Stimulated activated CD4-positive, alpha-beta T cell treated with anti-CD3 and anti-CD28 coated beads, Interleukin-4, amount 100 ng/mL, for 24 hours (primary cell): ENCODE measurements at places on chromosomes 12 and 14.
A peak's percentile ranks its signal among the peaks of the same experiment; 100 is the strongest.

DNA sequence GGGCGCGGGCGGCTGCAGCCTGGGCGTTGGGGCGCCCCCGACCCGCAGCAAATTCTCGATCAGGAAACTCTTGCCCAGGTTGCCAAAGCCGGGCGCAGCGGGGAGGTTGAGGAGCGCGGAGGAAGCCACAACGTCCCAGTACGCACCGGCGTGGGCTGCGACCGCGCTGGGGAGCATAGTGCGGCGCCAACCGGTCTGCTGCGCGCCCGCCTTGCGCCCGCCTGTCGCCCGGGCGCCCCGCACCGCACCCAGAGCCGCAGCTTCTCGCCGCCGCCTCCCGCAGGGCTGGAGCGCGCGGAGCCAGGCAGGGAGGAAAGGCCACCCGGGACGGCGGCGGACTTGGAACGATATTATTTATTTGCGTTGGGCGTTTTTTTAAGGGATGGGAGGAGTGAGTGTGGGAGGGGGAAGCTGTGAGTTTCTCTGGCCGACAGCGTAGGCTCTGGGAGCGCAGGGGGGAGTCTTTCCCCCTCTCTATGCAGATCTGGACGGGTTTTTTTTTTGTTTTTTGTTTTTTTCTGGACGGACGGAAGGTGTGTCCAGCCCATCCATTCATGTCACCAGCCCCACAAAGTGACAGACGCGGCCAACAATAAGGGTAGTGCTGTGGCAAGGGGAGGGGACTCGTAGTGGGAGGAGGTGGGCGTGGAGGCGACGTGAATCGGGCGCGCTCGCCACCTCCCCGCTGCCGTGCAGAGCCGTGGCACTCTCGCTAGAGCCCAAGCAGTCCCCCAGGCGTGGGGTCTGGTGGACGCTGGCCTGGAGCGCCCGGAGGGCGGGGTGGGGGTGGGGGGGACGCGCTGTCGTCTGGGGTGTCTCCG is at the start of gene DBX2:
Gene DBX2, minus strand, starts transcription at position 349 of the 821 bp plus-strand sequence. Its CDS starts 172 bp downstream, at position 177.
- DNase-seq, result no peak

- DNase-seq, result peak; percentile 27
These were observed 48.7 kb downstream of the NEUROD4 start for GRCh38 chr12:55068416-55069010.

GRCh38 chr12:29416748-29417147 is 35.8 kb upstream of the ERGIC2 start:
- DNase-seq, result no peak

DNA sequence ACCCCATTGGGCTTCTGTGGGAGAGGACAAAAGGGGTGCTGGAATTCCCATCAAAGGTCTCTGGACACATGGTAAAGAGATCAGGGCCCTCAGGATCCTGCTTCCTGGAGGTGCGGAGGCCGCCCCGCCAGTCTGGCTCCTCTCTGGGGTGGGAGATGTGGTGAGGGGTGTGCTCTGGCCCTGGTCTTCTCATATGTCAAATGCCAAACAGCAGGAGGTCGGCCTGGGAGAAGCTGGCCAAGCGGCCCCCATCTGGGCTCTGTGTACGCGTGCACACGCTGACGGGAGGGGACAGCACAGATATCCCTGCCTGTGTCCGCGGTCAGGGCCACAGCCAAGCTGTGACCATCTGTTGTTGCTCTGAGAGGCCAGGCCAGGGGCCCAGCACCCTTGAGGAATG is 14.1 kb downstream of the FIGNL2 start:
- DNase-seq, result no peak

GRCh38 chr14:63991833-63992232 is 139.0 kb downstream of the SYNE2 start:
- DNase-seq, result no peak

DNA sequence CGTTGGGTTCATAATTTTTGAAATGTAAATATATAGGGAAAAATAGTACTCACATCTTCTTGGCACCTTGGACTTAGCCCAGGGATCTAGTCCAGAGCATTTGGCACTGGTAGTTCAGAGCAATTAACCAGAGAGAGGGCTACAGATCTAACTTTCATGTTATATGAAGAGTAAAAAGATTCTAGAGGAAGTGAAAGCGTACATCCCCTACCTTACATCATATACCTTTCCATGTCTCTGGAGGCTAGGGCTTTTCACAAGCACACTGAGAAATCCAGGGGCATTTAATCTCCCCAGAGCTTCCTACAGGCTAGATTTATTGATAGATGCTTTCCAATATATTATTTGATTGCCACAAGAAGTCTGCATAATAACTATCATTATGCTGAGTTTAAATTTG is 687.5 kb upstream of the FBXO33 start:
- no peak for DNase-seq

GRCh38 chr12:130658145-130658911 is 57.8 kb downstream of the RIMBP2 start:
- no peak for DNase-seq

DNA sequence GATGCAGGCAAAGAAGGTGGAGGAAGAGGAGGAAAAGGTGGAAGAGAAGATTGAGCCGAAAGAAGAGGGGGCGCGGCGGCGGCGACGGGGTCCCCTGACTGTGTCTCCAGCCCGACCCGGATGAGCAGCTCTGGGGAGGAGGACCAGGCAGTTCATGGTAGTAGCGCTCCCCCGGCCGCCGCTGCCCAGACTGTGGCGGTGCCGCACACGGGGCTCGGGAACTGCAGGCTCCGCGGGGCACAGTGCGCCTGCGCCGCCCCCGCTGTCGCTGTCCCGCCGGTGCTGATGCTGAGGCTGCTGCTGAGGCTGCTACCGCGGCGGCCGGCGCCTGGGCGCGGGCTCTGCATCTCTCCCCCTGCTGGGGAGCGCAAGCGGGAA is at the start of gene KCNH5:
Gene KCNH5, minus strand, starts transcription at position 225 of the 378 bp plus-strand sequence. CDS start 272 bp downstream, outside the sequence.
- DNase-seq, result peak; percentile 3

DNA sequence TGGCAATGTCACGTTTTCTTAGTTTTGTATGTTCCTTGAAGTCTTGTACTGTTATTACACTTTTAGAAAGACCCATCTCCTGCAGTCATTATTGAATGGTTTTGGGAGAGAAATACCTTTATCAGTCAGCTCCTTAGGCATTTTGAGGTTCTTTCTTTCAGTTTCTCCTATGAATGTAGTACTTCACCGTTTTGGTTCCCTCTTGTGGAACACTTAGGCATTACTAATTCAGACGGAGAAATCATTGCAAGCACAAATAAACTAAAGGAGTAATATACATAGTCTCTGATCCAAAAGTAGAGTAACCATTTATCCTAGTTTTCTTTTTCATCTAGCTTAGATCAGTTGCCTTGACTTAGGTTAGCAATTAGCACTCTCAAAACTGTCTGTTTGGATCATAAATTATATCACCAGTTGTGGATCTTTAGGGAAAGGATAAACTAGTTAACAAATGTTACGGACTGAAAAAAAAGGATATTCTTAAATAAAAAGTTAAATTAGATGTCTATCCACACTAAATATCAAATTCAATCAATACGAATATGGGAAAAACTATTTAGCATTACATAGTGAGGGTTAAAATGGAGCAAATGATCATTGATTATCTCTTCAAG is 1538.3 kb upstream of the SEL1L start:
- DNase-seq, result no peak

DNA sequence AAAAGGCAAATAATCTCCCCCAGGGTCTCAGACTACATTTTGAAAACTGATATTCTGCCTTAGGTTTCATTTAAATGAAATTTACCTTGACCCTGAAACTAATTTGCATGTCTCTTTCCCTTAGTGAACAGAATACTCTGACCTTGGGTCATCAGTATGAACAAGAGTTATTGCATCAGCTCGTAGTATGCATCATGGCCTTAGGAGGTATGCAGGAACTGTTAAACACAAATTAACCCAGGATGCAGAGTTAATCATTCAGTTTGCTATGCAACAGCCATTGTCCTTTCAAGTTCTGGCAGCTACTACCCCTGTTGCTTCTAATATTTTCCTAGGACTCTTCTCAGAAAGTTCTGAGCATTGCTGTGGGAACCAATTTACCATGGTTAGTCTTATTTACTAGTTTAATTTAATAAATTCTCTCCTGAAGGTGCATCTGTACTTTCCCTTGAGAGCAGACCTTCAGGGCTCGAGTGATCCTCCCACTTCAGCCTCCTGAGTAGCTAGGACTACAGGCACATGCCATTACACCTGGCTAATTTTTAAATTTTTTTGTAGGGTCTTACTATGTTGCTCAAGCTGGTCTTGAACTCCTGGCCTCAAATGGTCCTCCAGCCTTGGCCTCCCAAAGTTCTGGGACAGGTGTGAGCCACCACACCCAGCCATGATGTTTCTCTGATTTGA is 126.7 kb downstream of the TTC6 start:
- DNase-seq, result no peak

DNA sequence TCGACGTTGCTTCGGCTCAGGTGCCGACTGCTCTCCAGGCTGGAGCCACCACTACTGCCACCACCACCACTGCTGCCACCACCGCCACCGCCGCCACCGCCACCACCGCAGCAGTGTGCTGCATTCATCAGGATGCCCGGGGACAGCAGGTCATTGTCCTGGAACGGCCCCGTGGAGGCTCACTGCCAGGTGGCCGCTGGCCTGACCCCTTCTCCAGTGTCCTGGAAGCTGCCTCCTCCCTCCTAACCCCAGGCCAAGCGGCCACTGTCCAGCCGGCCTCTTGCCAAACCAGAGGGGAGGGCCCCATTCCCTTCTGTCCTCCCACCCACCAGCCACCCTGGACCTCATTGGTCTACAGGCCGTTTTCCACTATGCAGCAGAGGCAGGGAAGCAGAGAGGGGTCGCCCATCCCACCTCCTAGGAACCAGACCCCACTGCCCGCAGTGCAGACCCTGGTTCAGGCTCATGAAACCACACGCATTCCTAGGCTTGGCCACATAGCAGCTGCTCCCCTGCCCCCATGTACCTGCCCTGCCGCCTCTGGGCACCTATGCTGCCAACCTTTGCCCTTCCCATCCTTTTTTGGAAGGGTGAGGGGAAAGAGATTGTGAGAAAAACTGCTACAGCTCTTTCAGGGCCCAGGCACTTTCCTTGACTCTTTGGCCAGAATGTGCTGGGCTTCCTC is 15.2 kb downstream of the ARL6IP4 start:
- DNase-seq, result no peak

DNA sequence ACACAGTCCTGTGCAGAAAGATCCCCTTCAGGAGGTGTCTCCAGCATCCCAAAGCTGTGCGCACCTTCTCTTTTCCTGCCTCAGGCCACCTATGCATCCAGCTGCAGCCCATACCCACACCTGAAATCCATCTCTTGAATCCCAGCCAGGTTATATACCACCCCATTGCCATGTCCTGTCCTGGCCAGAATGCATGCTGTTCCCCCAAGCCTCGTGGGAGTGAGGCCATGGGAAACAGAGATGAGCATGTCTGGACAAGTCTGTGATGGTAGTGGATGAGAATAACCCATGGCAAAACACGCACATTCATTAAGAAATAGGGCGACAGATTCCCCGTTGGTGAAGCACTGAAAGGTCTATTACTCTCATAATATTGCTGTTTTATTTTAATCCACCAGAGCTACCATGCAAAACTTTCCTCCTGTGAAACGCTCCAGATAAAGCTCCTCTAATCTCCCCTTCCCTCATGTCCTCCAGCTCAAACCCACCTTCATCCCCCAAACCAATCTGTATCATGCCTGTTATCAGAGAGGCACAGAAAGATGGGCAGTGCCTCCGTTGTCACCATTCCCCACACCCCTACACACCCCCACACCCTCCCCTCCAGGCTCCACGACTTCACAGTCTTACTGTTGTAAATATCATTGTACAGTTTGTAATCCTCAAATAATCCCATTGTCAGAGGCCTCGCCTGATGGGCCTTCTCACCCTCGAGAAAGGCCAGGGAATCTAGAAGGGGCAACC is 97.5 kb upstream of the FKBP4 start:
- DNase-seq, result no peak

GRCh38 chr14:84343656-84344055 is 1186.3 kb upstream of the FLRT2 start:
- DNase-seq, result no peak

DNA sequence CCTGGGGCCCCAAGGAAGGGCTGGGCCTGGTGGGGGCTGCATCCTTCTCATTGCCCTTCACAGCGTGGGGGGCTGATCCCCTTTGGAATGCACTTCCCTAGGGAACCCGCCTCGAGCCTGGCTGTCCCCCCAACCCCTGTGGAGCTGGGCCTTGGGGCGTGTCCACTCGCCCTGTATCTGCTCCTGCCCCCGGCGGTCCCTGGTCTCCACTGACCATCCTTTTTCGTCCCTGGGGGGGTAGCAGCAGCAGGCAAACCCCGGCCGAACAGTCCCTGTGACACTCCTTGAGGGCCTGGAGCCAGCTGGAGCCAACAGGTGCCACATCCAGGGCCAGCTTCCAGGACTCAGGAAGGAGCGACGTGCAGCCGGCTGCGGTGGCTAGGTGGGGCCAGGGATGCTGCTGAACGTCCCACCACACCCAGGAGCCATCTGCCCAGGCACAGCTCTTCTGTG is 9.4 kb upstream of the GPR132 start:
- no peak for DNase-seq

- DNase-seq, result no peak
These were observed 27.6 kb upstream of the KRT78 start for GRCh38 chr12:52876372-52876771.

DNA sequence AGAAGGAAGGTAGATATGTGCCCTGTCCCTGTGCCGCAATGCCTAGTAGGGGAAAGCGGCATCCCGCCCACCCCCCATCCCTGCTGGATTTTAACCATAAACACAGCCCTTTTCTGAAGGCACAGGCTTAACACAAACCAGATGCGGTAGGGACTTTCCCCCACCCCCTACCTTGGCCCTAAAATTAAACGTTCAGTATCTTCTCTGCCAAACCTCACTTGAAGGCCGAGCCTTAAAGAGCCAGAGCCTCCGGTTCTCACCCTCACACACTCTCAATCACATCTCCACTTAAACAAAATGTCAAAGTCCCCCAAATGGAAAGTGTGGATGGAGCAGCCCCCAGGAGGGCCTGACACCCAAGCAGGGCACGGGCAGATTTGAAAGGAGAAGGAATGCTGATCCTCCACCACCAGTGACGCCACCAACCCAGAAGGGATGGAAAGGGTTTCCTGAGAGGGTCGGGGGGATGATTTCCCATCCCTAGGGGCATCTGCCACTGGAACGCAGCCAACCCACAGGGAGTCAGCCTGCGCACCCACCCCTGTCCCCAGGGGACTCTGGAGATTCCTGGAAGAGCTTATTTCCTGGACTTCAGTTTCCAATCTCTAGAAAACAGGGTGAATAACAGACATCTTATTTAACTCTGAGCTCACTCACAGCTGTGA is 26.4 kb downstream of the ACTN1 start:
- no peak for DNase-seq

- DNase-seq, result no peak
These were observed 94.1 kb upstream of the GARIN6 start for GRCh38 chr12:99553461-99553860.

DNA sequence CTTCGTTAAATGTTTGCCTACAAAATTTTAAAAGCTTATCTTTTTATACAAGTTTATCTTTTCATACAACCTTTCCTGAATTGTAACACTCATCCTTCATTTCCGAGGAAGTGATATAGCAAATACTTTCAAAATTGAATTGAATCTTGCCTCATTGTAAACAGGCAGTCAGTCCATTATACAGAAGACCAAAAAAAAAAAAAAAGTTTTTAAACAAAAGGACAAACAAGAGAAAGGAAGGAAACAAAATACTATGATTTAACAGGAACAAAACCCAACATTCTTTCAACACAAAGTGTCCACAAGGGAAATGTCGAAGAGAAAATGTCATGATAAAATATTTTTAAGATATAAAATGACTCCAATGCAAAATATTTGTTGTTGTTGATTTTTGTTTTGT is 8.5 kb downstream of the ATF7 start:
- DNase-seq, result no peak
